ENCODE measurements at places on chromosomes 4 and X.

DNA sequence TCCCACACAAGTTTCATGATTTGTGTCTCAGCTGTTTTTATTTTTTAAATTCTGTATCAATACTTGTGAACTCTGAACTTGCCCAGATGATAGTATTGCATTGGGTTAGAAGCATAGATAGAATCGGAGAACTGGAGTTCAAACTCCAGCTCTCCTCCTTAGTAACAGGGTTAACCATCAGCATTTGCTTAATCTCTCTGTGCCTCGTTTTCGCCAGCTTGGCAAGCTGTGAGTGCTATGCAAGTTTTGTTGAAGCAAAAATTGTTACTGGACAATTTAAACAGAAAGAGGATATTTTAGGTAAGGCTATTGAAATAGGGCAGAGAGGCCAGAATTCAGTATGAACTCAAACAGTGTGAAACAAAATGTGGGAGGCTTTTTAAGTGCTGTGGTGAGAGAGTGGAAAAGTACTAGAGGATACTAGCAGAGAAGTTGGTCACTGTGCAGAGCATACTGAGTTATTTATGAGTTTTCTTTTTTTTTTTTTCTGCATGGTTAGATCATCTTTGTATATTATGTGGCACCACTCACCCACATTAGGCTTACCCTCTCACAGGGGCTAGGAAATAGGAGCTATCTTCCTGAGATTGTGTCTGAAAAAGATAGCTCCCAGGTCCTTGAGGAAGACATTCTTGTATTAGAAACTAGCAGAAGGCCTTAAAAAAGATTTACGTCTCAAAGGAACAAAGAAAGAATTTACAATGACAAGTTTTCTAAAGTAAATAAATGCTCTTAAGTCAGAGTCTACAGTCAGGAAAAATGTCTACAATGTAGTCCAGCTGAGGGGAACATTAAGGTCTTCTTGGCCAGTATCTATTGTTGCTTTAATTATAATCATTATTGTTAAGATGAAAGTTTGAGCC lies 1126.6 kb downstream of the FAT4 start:
- no peak for DNase-seq

GRCh38 chr4:62161446-62161845 lies 961.3 kb downstream of the ADGRL3 start:
- no peak for DNase-seq

DNA sequence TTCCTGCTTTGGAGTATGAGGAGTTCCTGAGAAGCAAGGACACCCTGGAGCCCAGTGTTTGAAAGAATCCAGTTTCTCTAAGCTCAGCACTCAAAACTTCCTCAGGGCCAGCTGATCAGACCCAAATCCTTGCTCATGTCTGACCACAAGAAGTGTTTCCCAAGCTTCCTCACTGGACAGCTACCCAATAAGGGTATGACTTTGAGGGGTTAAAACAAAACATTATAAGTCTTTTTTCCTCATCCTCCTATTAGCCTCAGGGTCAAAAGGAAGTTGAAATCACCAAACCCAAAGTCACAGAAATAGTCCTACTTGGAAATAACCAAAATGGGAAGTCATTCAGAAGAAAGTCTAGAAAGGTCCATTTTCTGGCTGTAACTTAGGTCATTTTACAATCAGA lies 13.7 kb downstream of the ZBTB33 start:
- no peak for DNase-seq

DNA sequence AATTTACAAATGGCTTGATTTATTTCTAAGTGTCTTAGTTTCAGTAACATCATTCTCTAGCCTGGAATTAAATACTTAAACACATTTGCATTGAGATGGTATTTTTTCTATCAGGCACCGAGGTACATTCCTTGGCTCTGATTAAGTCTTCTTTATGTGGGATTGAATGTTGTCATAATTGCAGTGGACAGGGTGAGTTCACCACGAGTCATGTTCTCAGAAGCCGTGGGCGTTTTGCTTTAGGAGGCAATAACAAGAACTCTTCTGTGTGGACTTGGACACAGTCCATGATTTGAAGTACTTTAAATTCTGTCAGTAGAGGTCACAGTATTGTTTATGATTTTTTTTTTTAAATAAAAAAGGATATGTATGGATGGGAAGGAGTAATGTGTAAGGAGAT lies 57.1 kb upstream of the EFHC2 start:
- no peak for DNase-seq

DNA sequence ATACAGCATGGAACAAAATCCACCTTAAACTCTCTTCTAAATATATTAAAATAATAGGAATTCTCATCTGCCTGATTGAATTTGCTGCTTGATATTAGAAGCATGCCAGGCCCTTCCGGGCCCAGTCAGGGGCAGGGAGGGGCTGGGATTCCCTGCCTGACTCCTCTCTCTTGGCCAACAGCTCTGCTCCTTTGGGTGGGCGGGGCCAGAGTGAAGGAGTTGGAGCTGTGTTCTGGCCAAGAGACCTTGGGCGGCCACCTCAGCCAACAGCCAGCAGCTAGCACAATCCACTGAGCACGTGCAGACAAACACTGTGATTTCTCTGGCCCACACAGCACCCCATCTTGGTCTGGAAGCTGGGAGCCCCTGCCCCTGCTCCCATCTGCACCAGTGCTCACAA lies 140.3 kb downstream of the PJA1 start:
- no peak for DNase-seq

- no peak for DNase-seq
Measured at GRCh38 chr4:1002131-1002630, 9.0 kb upstream of the SLC26A1 start.

DNA sequence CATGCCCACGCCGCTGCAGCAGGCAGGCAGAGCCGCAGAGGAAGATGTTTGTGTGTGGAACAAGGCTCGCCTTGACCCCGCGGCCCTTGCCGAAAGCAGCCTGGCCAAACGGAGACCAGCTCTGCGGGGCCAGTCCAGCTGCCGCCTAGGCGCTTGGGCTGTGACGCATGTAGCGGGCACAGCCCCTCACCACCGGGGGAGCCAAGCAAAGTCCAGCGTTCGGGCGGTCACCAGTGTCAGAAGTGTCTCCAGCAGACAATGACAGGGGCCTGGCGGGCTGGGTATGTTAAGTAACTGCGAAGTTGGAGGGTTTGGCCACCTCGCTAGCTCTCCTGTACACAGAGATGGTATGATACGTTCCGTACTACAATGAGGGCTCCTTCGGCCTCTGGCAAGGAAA lies 1.3 kb downstream of the AMER1 start:
- DNase-seq = no peak

- peak; percentile 50 for DNase-seq
Measured at GRCh38 chr4:80072228-80072743, 743 bp downstream of the ANTXR2 start.

DNA sequence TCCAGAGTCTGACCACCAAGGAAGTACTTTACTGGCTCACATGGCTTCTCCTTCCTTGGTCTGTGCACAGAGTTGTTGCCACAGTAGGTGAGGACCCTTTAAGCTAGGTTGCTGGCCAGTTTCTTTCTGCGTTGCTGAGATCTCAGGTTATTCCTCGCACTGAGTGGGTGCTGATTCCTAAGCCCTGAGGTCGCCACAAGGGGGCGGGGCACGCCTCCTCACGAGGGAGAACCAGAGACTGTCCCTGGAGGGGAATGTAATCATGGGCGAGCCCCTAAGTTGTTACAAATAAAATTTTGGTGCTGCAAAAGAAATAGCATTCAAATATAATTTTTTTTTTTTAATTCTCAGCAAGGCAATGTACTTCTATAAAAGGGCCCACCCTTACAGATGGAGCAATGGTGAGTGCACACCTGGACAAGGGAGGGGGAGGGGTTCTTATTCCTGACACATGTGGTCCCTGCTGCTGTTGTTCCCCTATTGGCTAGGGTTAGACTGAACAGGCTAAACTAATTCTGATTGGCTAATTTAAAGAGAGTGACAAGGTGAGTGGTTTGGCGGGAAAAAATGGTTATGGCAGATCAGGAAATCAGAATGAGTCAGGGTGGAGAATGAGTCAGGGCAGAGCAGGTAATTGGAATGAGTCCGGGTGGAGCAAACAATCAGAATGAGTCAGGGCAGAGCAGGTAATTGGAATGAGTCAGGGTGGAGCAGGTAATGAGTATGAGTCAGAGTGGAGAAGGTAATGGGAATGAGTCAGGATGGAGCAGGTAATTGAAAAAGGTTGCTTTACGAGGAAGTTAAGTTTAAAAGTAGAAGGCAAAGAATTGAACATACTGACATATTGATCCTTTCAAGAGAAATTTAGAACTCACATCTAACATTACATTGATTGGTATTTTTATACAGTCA lies 107.5 kb downstream of the VSIG4 start:
- peak; percentile 19 for DNase-seq

DNA sequence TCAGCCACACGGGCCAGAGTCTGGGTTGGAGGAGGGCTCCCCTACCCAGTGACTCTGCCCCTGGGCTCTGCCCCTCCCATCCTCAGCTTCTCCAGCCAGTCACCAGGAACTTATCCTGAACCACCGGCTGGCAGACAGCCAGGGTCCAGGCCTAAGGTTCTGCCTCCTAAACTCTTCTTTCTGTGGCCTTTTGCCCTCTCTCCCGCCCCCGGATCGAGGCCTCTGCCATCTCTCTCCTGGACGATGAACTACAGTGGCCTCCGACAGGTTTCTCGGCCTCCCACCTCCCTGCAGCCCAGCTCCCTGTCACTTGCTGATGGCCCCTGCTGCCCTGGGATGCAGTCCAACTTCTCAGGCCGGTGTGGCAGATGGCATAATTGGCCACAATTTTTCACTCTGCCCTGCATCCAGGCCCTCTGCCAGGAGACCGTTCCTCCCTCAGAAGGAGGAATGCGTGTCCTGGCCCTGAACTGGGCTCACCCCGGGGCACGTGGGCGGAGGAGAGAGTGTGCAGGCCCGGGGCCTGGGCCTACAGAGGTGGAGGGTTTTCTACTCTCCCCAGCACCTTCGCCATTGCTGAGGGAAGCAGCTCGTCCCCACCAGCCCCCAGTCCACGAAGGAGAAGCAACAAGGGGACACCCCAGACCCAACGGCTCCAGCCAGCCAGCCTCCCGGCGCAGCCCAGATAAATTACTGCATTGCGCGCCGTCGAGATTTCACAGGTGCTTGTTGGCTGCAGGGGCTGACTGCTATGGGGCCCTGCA lies 81.9 kb upstream of the LRPAP1 start:
- DNase-seq = no peak

GRCh38 chr4:76179398-76180318 lies 31.5 kb upstream of the NUP54 start:
- peak; percentile 64 for DNase-seq

- no peak for DNase-seq
Measured at GRCh38 chrX:47572773-47573340, 9.4 kb upstream of the TIMP1 start.

DNA sequence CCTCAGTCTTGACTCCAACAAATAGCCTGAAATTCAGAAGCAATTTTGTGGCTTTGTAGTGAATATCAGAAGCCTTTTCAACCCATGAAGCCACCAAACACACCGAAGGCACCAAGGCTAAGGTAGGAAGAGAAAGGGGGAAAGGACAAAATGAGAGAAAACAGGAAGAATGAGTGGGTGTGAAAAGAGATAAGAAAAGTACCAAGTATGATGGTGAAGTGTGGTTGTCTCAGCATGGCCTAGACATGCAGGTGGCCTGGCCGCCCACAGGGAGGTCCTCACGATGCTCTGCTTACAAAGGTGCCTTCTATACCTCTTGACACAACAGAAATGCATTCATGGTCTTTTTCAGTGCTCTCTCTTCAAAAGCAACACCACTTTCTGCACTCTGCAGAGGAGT lies 34.9 kb downstream of the ACSL1 start:
- no peak for DNase-seq

GRCh38 chr4:18247189-18247588 lies 225.6 kb upstream of the LCORL start:
- DNase-seq = no peak

DNA sequence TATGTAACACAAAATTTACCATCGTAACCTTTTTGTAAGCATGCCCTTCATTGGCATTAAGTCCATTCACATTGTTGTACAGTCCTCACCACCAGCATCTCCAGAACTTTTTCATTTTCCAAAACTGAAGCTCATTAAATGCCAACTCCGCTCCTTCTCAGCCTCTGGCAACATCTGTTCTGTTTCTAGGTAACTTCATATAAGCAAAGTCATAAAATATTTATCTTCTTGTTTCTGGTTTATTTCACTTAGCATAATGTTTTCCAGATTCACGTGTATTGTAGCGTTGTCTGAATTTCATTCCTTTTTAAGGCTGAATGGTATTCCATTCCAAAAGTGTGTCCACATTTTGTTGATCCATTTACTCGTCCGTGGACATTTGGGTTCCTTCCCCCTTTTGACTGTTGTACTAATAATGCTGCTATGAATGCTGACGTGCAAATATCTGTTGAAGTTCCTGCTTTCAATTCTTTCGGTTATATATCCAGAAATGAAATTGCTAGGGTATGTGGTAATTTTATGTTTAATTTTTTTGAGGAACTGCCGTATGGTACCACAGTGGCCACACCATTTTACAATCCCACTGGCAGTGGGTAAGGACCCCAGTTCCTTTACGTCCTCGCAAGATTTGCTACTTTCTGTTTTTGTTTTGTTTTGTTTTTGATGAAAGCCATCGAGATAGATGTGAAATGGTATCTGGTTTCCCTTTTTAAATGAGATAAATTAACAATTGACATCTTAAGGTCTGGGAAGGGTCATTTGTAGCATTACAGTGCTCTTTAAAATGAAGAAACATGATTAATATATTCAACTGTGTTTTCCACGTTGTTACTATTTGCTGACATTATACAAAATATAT lies 63.4 kb downstream of the PTTG2 start:
- DNase-seq = no peak

GRCh38 chrX:148382983-148383382 lies 117.4 kb upstream of the AFF2 start:
- DNase-seq = no peak

DNA sequence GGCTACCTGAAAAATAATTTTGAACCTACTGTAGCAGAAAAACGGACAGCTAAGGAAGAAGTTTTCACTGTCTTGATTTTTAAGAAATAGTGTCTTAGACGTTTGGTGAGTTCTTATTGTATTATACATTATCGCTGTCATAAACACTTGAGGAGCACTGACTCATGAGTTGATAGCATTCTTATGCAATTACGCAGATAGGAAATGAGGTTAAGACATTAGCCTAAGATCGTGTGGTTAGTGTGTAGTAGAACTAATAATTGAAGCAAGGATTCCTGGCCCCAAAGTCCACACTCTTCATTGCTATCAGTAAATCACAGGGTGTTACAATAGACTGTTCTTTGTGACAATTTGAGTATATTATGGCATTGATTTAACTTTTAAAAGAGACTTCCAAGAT lies 238.1 kb downstream of the ARAP2 start:
- no peak for DNase-seq

DNA sequence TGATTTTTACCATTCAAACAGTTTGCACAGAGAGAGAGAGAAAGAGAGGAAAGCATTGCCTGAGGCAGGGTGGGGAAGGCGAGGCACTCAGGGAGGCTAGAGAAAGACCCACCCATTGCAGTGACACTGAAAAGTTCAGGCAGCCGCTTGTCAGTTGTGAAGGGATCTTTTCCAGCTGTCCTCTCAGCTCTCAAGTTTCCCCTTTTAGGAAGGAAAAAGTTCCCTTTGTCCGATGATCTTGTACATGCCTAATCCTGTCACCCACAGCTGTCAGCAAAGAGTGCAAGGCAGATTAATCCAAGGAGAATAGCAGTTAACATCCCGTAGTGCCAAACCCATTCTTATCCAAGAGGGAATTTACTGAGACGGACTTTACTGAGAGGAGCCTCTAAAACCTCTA lies 255.0 kb downstream of the MAGEB5 start:
- DNase-seq = no peak
